Spinal cord (tissue), 10 donors: ENCODE measurements at places on chromosomes 6 and 20. TPM values are rescaled to one million over a fixed set of nuclear protein-coding genes. Genes with fewer than 3 reads are reported as not detected.

Gene CSNK2B
- 183 TPM for total RNA-seq

Gene RAD21L1
- total RNA-seq, result 0.10 TPM

- no peak overlapping the region for H3K27ac ChIP-seq
- no peak overlapping the region for H3K4me3 ChIP-seq
- H3K36me3 ChIP-seq, result no peaks in the 10 kb centered on the region
- H3K4me1 ChIP-seq, result no peaks in the 10 kb centered on the region
These were observed 32.6 kb downstream of the CEP85L start for GRCh38 chr6:118618676-118619377.

GRCh38 chr6:34389034-34389433 is 3.4 kb downstream of the NUDT3 start:
- peaks cover 27% of the 10 kb centered on the region for H3K4me1 ChIP-seq
- no peaks in the 10 kb centered on the region for H3K36me3 ChIP-seq
- DNase-seq, result no peak

DNA sequence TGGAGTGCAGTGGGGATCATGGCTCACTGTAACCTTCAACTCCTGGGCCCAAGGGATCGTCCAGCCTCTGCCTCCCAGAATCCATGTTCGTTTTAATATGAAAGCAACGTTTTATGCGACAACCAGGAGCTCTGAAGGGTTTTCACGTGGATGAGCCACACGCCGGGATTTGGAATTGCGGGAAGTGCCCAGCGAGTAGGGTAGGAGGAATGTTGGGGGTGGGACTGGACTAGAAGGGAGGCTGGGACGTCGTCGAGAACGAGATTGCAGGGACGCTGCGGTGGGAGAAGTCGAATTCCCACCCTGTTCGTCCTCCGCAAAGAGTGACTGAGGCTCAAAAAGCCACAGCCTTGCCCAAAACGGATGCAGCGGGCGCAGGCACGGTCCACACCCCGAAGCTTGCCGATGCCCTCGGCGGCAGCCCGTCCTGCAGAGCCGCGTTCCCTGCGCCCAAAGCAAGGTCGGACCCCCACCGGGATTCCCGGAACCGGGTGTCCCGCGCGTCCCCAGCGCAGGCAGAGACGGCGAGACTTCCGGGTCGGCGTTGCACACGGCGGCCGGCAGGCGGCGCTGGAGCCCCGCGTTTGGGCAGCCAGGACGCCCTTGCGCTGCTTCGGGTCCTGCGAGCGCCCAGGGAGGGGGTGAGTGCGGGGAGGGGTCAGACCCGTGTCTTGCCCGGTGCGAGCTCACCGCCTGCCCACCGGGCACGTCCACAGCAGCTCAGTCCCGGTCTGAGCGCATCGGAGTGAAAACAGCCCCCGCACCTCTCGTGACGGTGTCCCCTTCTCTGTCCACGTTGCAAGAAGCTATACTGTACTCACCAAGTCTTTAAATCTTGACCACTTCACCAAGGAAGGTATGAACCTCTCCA is 87.8 kb downstream of the DHX35 start:
- DNase-seq, result peak; percentile 89
- H3K36me3 ChIP-seq, result no peaks in the 10 kb centered on the region
- no peak overlapping the region for H3K27ac ChIP-seq

- H3K4me1 ChIP-seq, result no peaks in the 10 kb centered on the region
- peaks cover 72% of the 10 kb centered on the region for H3K36me3 ChIP-seq
- DNase-seq, result no peak
- no peak overlapping the region for H3K27ac ChIP-seq
- no peak overlapping the region for H3K4me3 ChIP-seq
- H3K27me3 ChIP-seq, result no peaks in the 10 kb centered on the region
These were observed 26.0 kb downstream of the SDCBP2 start for GRCh38 chr20:1302685-1303541.

DNA sequence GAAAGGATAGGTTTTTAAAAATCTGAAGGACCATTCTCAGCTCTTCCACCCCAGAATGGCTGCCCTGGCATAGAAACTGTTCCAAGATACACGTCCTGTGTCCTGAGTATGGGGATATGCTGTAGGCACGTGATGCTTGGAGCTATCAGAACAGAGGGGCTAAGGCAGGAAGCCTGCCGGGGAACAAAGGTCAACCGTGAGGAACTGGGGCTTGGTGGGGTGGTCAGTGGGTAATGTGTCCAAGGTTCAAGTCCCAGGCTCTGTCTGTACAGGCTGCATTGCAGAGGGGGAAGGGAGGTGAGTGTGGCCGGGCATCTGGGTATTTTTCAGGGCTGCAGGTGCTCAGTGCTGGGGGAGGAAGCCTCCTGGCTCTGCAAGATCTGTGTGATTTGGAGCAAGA is 479.6 kb upstream of the CHD6 start:
- peaks cover 3% of the 10 kb centered on the region for H3K4me1 ChIP-seq
- no peak overlapping the region for H3K4me3 ChIP-seq
- H3K27ac ChIP-seq, result no peak overlapping the region

Gene TINAG
- total RNA-seq, result 0.10 TPM

Gene SLC35D3
- 0.33 TPM for total RNA-seq

DNA sequence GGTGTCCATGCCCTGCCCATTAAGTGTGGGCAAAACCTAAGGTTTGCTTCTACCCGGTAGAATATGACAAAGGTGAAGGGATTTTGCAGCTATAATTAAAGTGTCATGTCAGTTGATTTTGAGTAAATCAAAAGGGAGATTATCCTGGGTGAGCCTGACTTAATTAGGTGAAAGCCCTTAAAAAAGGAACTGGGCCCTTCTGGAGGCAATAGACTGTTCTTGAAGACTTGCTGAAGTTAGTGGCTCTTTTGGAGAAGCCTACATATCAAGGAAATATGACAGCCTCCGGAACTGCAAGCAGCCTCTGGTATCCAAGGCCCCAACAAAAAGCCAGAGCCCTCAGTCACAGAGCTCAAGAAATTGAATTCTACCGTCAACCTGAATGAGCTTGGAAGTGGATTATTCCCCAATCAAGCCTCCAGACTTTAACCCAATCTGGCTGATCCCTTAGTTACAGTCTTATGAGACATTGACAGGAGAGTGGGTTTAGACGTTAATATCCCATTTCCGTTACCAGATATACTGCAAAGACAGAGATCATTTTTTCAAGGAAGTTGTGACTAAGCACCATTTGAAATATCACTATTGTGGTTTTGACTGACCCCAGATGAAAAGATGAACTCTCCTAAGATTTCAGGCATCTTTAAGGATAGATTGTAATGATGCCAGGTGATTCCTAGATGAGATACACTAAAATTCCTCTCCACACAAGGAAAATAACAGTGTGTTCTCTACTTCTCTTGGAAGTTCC is 303.4 kb downstream of the PLCB1 start:
- no peak overlapping the region for H3K27ac ChIP-seq
- H3K4me3 ChIP-seq, result no peak overlapping the region
- H3K4me1 ChIP-seq, result peaks cover 3% of the 10 kb centered on the region
- H3K27me3 ChIP-seq, result no peaks in the 10 kb centered on the region

GRCh38 chr6:78199044-78199443 is 546.2 kb downstream of the MEI4 start:
- H3K27me3 ChIP-seq, result no peaks in the 10 kb centered on the region
- no peak for DNase-seq
- H3K36me3 ChIP-seq, result no peaks in the 10 kb centered on the region
- no peaks in the 10 kb centered on the region for H3K4me1 ChIP-seq

Gene RIPPLY2
- 2.9 TPM for total RNA-seq

Gene RAB44
- total RNA-seq, result 0.59 TPM

DNA sequence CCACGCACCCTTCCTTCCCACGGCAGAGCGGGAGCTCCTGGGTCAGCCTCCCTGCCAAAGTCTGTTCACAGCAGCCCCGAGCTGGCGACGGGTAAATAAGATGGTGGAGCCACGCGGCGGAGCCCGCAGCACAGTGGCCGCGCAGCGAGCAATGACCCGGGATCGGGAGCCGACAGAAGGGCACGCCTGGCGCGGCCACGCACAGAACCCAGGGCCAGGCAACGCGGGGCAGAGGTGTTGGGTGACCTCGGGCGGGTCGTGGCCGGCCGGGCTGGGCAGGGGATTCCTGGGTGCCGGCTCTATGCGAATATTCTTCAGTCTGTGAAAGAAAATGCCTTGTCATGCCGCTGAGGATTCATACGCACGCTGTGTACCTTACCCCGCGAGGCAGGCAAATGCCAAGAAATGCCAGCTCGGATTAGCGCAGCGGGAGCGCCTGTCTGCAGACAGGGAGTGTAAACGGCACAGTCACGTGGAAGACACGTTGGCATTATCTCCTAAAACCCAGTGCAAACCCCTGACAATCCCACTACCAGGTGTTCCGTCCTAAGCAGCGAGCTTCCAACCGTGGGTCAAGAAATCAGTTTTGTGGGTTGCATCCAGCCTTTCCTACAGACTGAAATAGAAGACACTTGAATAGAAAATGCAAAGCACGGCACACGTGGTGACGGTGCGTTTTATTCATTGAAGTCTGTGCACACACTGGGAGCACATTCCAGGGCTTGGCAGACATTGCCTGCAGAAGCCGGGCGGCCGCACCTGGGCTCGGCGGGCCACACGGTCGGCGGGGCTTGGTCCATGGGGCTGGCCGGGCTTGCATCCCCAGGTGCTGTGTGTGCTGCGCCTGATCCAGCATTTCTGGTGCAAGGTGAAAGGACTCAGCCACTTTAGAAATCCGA is 18.3 kb downstream of the CHRNA4 start:
- H3K27ac ChIP-seq, result no peak overlapping the region
- H3K36me3 ChIP-seq, result peaks cover 45% of the 10 kb centered on the region

DNA sequence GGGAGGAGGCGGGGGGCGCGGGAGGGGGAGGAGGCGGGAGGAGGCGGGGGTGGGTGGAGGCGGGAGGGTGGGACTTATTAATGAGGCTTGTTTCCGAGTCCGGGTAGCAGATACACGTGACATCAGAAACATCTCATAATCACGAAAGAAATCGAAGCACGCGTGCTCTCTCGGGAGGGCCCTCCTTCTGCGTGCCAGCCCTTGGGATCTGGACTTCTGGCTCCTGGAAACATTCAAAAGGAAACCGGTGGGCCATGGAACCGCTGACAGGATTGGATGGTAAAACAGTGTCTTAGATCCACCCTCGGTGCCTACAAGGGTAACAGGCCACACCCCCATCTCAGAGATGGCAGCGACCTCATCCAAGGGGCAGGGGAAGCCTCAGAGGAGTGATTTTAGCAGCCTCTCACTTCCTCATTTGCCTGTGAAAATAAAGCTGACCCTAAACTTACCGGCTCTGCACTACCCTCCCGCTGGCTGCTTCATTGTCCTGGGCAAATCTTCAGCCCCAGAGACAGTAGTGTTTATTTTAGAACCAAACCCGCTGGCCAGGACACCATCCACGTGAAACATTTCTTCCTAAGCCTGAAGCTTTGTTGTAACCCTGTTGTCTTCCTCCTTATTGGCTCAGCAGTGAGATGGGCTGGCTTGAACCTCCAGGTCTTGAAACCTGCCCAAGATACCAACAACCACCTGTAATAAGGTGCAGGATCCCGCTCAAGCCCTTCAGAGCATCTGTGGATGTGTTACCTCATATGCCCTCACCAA is 97.5 kb downstream of the PSMG4 start:
- H3K27me3 ChIP-seq, result no peaks in the 10 kb centered on the region
- H3K4me1 ChIP-seq, result peaks cover 41% of the 10 kb centered on the region
- H3K4me3 ChIP-seq, result peak overlapping the region; percentile 38
- H3K27ac ChIP-seq, result peak overlapping the region; percentile 88
- peaks cover 4% of the 10 kb centered on the region for H3K36me3 ChIP-seq

GRCh38 chr6:46325561-46326530 is 155.1 kb upstream of the ENPP5 start:
- peak; percentile 83 for DNase-seq
- H3K4me1 ChIP-seq, result no peaks in the 10 kb centered on the region
- peak overlapping the region; percentile 3 for H3K4me3 ChIP-seq
- H3K27me3 ChIP-seq, result no peaks in the 10 kb centered on the region

- H3K4me1 ChIP-seq, result no peaks in the 10 kb centered on the region
- H3K4me3 ChIP-seq, result no peak overlapping the region
- H3K36me3 ChIP-seq, result no peaks in the 10 kb centered on the region
- no peaks in the 10 kb centered on the region for H3K27me3 ChIP-seq
- DNase-seq, result no peak
These were observed 255.5 kb downstream of the TBC1D7 start for GRCh38 chr6:13072686-13073347.

Gene BEND6
- total RNA-seq, result 27.1 TPM

DNA sequence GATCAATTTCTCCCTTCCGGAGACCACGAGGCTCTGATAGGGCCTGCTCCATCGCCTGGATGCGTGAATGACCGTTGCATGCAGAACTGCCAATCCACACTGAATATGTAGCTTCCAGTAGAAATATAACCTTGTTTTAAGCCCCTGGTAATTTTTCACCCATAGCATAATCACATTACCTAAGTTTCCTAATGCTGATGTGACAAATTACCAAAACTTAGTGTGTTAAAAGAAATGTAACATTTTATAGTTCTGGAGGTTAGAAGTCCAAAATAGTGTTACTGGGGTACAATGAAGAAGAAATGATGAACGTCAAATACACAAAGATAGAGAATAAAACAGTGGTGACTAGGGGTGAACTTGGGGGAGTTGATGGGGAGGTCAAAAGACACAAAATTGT is 22.0 kb upstream of the SIRPD start:
- no peaks in the 10 kb centered on the region for H3K36me3 ChIP-seq
- no peaks in the 10 kb centered on the region for H3K27me3 ChIP-seq
- no peak for DNase-seq
- no peak overlapping the region for H3K27ac ChIP-seq
- no peaks in the 10 kb centered on the region for H3K4me1 ChIP-seq
- H3K4me3 ChIP-seq, result no peak overlapping the region

GRCh38 chr6:125718109-125718508 is 31.3 kb upstream of the HEY2 start:
- H3K36me3 ChIP-seq, result no peaks in the 10 kb centered on the region
- no peaks in the 10 kb centered on the region for H3K27me3 ChIP-seq
- peaks cover 5% of the 10 kb centered on the region for H3K4me1 ChIP-seq
- DNase-seq, result no peak

DNA sequence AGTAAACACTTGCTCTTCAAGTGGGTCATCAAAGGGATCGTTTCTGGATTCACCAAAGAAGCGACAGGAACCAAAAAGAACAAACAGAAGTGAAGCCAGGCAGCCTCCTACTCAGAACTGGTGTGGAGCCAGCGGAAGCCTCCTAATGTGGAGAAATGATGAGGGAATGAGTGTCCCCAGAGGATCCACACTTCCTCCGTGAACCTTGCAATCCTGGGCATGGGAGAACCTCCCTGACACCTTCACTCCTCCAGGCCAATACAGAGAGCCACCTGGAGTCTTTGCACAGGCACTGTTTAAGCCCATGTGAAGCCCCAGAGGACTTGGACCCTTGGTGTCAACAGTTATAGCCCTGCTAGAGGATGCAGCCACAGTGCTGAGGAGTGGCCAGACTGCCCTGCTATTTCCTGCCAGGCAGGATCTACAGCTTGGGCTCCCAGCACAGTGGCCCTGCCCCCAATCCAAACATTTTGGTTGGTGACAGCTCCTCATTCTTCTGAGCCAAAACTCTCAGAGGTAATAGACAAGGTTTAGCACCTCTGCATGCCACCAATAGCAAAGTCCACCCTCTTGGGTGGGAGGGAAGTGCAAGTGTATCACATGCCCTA is 23.2 kb upstream of the SERINC1 start:
- H3K27me3 ChIP-seq, result no peaks in the 10 kb centered on the region
- no peaks in the 10 kb centered on the region for H3K4me1 ChIP-seq
- no peak overlapping the region for H3K4me3 ChIP-seq
- DNase-seq, result no peak
- no peaks in the 10 kb centered on the region for H3K36me3 ChIP-seq
- H3K27ac ChIP-seq, result no peak overlapping the region

GRCh38 chr20:48903705-48904104 is 17.8 kb upstream of the ARFGEF2 start:
- no peaks in the 10 kb centered on the region for H3K27me3 ChIP-seq
- H3K4me3 ChIP-seq, result no peak overlapping the region
- H3K36me3 ChIP-seq, result no peaks in the 10 kb centered on the region

GRCh38 chr20:18456600-18456999 is 10.2 kb downstream of the DZANK1 start:
- no peaks in the 10 kb centered on the region for H3K36me3 ChIP-seq
- no peak overlapping the region for H3K4me3 ChIP-seq
- no peaks in the 10 kb centered on the region for H3K27me3 ChIP-seq
- no peaks in the 10 kb centered on the region for H3K4me1 ChIP-seq

- H3K27me3 ChIP-seq, result peaks cover 11% of the 10 kb centered on the region
- H3K27ac ChIP-seq, result no peak overlapping the region
- peaks cover 40% of the 10 kb centered on the region for H3K4me1 ChIP-seq
These were observed 11.8 kb upstream of the KCNQ2 start for GRCh38 chr20:63484236-63484635.
